NCI-H2171 treated with DMSO at 0.1 percent for 48 hours (cell line): ENCODE measurements at places on chromosomes 4 and X.

- no peak for DNase-seq
These were observed 866.5 kb upstream of the INTU start for GRCh38 chr4:126766241-126766640.

- DNase-seq = peak; percentile 3
These were observed 12.8 kb downstream of the PJA1 start for GRCh38 chrX:69152417-69152841.

- DNase-seq = peak; percentile 8
These were observed 133.8 kb upstream of the LCORL start for GRCh38 chr4:18155067-18156041.

- DNase-seq = no peak
These were observed 49.1 kb upstream of the GAB1 start for GRCh38 chr4:143287572-143287923.

DNA sequence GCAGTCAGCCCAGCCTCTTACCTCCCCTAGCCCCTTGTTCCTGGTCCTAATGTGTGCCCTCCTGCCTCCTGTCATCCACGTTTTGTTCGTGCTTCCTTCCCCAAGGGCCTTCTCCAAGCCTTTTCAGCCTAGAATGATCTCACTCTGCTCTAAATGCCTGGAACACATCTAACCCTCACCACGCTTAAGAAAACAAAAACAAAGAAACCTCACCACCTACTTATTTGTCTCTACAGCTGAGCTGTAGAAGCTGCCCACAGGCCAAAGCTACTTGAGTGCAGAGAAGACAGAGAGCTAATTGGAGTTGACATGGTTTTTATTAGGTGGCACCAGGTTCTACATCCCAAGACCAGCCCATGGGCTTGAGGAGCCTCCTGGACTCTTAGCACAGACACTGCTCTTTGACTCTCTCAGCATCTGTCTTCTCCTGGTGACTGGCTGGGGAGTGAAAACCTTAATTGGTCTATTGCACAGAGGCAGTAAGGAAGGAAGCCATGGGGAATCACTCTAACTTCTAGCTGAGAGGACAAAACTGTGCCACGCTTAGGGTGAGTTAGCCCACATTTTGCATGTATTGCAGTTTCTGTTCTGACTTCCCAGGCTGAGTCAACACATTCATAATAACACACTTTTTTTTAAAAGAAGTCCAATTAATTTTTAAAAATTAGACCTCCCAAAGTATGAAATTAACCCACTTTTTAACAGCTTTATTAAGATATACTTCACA lies 52.3 kb upstream of the PDK3 start:
- DNase-seq = no peak

GRCh38 chrX:119605464-119606279 lies 552 bp downstream of the NKRF start:
- peak; percentile 49 for DNase-seq

DNA sequence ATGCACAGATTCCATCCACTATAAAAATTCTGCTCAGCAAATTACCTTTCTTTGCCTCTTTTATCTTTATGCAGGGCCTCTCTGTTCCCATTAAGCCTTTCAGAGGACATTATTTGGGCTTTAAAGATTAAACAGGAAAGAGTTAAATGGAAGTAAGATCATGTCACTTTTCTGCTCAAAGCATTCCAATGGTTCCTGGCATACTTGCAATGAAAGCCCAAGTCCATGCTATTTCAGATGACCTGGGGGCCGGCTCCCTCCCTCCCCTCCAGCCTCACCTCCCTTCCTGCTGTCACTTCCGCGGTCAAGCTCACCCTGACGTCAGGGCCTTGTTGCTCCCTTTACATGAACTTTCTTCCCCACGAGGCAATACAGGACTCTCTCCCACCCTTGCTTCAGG lies 125.5 kb downstream of the C4orf51 start:
- no peak for DNase-seq

DNA sequence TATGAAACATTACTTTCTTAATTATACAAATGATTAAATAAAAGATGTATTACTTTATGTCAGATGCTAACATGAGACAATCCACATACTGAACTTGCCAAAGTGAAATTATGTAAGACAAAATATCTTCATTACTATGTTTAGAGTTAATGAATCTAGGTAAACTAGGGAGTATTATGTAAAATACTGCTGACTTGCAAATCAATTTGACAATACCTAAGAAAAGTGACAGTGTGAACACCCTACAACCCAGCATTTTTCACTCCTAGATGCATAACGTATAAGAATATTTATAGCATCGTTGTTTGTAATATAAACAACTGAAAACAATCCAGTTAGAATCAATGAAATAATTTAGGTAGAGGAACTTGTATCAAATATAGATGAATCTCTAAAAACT lies 546.3 kb downstream of the MAGEB5 start:
- DNase-seq = no peak

GRCh38 chr4:22129454-22130029 lies 181.0 kb upstream of the KCNIP4 start:
- peak; percentile 7 for DNase-seq

DNA sequence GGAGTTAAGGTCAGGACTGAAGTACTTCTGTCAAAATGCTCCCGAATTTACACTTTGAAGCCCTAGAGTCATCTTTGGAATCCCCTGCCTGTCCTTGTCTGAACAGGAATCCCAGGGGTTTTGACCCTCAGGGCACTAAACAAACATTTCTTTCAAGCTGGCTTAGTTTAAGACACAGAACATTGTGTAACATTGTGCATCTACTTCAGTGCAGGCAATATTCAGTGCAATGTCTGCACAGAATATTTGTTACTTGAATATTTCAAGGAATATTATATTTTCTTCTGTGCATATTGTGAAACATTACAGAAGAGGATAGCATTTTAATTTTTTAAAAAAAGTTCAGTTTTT lies 763.4 kb downstream of the PCDH18 start:
- DNase-seq = peak; percentile 2

GRCh38 chr4:170687751-170688150 lies 598.0 kb upstream of the AADAT start:
- DNase-seq = no peak

DNA sequence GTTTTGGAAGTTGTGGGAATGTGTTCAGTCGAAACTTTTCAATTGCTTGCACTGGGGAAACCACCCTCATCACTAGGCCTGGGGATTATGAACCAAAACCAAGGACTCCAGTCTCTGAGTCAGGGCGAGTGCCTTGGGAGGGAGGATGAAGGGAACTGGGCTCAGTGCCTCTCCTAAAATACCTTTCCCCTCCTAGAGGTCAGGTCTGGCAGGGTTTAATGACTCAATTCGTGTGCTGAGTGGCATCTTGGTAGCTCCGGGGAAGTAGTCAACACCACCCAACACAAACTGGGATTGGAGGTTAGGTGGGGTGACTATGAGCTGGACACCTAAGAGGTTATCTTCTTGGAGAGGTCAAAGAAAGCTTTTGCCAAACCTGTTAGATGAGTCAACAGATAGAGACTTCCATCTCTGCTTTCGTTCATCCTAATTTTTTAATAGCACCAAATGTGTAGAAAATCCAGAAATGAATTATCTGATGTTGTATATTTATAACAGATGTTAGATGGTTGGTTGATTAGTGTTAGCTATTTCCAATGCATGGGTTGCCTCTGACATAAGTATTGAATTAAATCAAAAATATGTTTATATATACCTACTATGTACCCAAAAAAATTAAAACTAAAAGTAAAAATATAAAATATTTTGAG lies 202.8 kb downstream of the SHROOM3 start:
- no peak for DNase-seq

- DNase-seq = no peak
These were observed 19.2 kb downstream of the LAMTOR3 start for GRCh38 chr4:99875071-99875470.

- peak; percentile 28 for DNase-seq
These were observed 43.5 kb downstream of the NUDT9 start for GRCh38 chr4:87465739-87466366.

DNA sequence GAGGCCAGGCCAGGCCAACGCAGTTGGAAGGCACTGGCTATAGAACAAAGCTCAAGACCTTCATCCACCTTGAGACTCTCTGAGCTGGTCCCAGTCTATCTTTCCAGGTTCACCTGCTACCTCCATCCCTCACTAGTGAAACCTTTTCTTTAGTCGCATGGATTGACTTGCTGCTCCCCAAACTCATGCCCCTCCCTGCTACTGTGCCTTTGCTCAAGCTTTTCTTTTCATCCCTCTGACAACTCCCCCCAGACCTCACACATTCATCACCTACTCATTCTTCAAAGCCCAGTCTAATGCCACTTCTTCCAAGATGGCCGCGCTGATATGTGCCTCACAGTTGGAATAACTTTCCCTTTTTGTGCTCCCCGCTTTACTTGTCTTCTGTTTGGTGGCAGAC lies 58.0 kb downstream of the CNGA2 start:
- no peak for DNase-seq

GRCh38 chr4:8279321-8280157 lies 10.0 kb downstream of the HTRA3 start:
- DNase-seq = no peak

GRCh38 chr4:149933883-149934282 lies 118.2 kb upstream of the IQCM start:
- no peak for DNase-seq

GRCh38 chrX:152905081-152905420 lies 7.2 kb downstream of the ZNF185 start:
- peak; percentile 24 for DNase-seq

DNA sequence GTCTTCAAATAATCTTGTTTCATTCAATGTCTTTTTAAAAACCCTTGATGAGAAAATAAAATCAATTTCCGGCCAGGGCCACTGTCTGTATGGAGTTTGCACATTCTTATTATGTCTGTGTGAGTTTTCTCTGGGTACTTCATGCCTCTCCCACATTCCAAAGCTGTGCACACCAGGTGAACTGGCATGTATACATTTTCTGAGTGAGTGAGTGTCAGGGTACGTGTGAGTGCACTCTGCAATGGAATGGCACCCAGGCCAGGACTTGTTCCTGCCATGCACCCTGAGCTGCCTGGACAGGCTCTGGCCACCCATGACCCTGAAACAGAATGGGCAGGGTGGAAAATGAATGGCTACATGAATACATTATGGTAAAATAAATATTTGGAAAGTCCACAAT lies 61.3 kb downstream of the UBE2NL start:
- DNase-seq = no peak

DNA sequence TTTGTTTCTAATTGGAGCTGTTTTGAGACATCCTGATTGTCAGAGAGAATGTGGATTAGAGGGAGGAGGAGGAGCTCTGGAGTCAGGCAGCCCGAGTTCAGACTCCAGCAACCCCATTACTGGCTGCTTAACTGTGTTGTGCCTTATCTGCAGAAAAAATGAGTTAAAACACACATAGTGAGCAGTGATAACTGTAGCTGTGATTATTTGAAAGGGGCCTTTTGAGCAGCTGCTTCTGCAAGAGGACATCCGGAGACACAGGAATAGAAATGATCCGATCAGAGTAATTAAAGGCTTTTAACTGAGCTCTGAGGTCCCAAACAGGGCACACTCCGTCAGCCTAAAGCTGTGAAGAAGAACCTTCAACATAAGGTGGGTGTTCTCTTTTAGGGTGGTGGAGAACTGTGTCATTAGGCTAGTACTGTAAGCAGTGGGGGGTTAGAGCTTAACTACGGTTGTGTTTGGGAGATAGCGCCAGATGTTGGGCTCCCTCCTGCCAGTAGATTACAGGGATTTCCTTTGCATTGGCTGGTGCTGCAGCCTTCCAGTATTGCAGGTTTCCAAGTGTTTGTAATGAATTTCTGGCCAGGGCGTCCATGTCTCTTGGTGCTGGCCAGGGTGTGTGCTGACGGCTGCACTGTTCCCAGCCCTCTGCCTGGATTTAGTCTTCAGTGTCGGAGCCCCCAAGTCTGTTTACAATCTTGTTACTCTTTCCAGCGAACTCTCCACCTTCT lies 24.3 kb downstream of the ADD1 start:
- no peak for DNase-seq

GRCh38 chr4:26323821-26324220 lies 3.0 kb downstream of the RBPJ start:
- no peak for DNase-seq

GRCh38 chr4:58064653-58065052 lies 954.5 kb upstream of the IGFBP7 start:
- DNase-seq = no peak

DNA sequence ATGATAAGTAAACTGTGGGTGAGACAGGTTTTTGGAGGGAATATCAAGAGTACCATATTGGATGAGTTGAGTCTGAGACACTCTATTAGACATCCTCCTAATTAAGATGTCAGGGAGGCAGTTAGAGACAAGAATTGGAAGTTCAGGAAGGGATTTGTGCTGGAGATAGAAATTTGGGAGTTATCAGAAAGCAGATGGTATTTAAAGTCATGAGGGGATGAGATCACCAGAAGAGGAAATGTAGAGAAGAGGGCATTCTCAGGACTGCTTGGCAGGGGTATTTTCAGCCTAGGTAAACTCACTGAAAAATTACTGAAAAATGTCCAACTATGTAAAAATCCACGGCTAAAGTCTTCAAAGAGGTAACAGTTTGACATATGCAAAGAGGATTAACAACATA lies 161.6 kb upstream of the PGRMC2 start:
- no peak for DNase-seq

DNA sequence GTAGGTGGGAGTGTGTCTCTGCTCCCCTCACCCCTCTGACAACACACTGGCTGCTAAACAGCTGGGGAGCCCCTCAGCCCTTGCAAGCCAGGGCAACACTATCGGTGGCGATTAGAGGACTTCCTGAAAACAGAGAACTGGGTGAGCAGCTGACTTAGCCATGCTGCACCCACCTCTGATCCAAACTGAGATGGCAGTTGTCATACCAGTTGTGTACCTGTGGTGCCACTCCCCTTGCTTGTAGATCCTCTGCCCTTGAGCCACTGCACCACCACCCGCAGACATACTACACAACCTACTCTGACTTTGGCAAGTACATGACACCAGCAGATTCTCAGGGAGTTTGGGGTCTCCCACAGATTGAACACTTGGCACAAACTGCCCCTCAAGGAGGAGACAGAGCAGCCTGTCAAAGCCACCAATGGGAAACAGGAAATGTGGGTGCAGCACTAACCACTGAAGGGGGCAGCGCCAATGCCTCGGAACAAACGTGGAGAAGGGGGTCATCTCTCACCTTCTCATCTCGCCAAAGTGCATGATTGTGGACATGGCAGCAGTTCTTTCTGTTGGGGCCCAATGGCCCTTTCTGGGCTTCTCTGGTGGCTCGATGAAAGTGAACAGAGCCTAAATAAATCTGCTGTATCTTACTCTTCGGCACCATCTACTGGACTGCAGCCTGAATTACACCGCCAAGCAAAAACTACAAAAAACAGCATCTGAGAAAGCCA lies 119.8 kb downstream of the NEK1 start:
- peak; percentile 27 for DNase-seq
